Non-pigmented ciliary epithelial cell (primary cell): ENCODE measurements at places on chromosomes 1 and 21.
A peak's percentile ranks its signal among the peaks of the same experiment; 100 is the strongest.

- DNase-seq: no peak
These were observed 48.0 kb upstream of the RXRG start for GRCh38 chr1:165492845-165493373.

- DNase-seq: no peak
These were observed 12.1 kb downstream of the LRRC8B start for GRCh38 chr1:89536555-89537341.

DNA sequence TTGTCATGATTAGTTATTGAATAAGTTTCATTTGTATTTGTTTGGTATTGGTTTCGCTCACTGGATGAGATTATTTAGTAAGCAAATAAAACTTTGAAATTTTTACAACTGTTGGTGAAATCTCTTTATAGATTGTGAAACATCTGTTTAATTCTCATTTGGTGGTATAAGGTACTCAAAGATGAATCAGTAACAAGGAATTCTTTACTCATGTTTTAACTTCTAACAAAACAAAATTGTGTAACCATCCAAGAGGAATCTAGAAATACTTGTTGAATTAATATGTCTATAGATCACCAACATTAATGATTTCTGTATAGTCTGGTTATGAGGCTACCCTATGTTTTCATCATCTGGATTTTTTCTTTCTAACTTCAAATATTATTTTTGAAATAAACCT lies 62.8 kb upstream of the USP25 start:
- DNase-seq: no peak

DNA sequence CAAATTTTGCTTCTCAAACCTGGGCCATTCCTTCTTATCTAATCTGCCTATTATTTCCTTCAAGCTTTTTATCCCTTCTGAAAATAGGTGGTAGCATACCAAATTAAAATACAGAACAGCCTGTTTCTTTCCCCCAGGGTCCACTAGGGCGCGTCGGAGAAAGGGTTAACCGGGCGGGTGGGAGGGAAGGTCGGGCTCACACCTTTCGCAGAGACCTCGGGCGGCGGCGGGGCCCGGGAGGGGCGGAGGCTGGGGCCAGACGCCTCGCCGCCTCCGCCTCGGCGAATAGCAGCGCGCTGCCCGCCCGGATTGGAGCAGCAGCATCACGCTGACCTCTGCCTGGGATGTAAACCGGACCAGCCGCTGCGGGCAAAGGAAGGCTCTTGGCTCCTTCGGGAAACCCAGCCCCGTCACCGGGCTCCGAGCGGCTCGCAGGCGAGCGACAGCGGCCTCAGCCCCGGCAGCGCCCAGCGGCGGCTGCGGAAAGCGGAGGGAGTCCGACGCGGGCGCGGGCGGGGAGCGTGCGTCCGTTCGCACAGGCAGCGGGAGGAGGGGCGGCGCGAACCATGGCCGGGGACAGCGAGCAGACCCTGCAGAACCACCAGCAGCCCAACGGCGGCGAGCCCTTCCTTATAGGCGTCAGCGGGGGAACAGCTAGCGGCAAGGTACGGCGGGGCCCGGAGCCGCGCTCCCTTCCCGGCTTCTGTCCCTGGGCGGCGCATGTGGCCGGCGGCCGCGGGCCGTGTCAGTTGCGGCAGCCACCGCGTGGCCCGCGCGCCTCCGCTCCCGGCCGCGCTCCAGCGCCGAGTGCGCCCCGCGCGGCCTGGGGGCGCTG lies at the start of gene UCK2:
UCK2 (plus strand) TSS at position 347 of the 835 bp plus-strand sequence; CDS start at position 567, 220 bp downstream.
- DNase-seq: no peak

- DNase-seq: no peak
These were observed 101.8 kb upstream of the ARTN start for GRCh38 chr1:43831851-43832250.

- DNase-seq: no peak
These were observed at the start of gene NBL1 for GRCh38 chr1:19643602-19644394. Gene NBL1 (plus strand): TSS chr1:19644311. CDS start chr1:19655031, 10,720 bp downstream.

DNA sequence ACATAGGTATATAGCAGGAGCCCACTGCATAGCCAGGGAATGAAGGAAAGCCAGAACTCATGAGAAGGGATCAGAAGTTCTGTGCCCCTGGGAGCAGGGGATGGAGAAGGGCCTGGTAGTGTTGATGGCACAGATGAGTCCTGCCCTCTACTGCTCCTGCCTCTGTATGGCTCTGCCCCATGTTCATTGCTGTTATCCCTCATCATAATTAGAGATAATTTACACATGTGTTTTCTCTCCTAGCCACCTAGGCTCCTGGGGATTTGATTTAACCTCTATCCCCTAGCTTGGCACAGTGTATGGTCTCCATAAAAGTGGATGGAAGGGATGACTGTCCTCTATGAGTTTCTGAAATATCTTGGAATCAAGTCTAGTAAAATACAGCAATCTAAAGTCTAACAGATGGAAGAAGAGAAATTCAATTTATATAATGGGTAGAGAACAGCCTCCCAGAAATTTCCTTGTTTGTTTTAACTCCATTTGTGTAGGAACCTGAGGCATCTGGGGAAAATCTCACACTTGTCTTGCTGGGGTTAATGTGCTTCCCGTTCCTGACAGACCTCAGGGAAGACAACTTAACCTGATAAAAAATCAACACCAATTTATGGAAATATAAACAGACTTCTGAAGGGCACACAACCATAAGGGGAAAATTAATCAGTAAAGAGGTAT lies 393.8 kb downstream of the HHAT start:
- DNase-seq: no peak

GRCh38 chr1:235213752-235214151 lies 52.7 kb upstream of the RBM34 start:
- DNase-seq: no peak

DNA sequence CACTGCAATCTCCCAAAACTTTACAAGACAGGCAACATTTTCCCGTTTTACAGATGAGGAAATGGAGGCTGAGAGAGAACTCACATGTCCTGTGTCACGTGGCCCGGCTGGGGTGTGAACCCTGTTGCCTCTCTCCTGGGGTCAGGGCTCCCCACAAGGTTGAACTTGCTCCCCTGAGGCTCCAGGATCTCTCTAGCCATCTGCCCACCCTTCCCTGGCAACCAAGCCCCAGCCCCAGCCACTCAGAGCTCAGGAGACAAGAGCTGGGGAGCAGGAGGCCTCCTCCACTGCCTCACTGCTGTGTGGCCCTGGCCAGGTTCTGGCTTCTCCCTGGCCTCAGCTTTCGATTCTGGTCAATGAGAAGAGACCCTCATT lies 11.8 kb downstream of the LAPTM5 start:
- DNase-seq: no peak

DNA sequence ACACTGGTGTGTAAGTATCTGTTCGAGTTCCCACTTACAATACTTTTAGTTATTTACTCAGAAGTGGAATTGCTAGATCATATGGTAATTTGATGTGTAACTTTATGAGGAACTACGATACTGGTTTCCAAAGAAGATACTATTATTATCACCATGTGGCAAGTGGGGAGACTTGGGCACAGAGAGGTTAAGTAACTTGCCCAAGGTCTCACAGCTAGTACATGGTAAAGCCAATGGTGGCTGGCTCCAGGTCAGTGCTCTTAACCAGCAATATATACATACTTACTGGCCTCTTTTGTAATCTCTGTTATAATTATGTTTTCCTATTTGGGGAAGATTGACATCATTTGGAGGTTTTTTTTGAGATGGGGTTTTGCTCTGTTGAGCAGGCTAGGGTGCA lies 138.9 kb upstream of the HNRNPU start:
- no peak for DNase-seq

DNA sequence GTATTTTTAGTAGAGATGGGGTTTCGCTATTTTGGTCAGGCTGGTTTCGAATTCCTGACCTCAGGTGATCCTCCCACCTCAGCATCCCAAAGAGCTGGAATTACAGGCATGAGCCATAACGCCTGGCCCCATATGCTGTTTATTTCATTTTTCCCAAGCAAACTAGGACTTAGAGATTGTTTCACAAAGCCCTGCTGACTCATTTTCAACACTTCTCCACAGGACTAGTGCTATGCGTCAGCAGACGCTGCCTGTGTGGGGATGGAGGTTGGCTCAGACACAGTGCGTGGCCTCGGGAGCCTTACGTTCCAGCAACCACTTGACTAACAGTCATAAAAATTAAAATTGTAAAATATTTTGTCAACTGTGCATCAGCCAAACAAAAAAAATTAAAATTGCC lies 22.7 kb downstream of the PKNOX1 start:
- DNase-seq: peak; percentile 92
